ENCODE measurements at places on chromosomes 13 and 19.

DNA sequence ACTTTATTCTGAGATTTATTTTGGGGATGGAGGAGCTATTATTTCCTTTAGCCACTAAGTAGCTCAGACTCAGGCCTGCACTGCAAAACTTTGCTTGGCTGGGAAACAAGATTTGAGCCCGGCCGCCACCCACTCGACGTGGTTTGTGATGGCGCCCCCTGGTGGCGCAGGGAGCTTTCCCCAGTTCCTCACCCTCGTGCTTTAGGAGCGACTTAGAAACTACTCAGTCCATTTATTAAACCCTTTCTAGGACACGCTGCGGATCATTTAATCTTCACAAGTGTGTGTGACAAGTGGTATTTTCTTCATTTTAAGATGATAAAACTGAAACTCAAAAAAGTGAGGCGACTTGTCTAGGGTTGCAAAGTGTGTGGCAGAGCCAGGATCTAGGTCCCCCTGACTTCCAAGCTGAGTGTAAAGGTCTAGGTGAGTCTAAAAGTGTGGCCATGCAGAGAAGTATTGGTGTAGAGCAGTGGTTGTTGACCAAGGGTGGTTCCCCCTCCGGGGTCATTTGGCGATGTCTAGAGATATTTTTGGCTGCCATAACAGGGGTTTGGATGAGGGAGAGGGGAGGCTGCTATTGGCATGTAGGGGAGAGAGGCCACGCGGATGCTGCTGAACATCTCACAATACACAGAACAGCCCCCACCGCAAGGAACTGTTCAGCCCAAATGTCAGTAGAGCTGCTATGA is 2.2 kb downstream of the CXCL17 start:
- peak; percentile 12 for DNase-seq

DNA sequence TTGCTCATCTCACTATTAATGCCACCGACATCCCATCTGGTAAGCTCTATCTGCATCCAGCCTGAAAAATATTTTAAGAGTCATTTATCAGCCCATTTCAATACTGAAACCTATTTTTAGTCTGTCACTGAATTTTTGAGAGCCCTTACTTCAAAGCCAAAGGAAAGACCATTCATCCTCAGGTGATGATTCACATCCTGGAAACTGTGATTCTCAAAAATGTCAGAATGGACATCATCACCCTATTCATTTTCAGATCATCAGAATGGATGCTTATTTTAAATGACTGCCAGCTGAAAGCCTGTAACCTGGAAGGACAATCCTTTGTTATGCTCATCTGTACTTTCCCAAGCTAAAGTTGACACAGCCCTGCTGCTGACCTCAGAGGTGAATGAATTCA is 27.0 kb downstream of the TNFSF11 start:
- no peak for DNase-seq

DNA sequence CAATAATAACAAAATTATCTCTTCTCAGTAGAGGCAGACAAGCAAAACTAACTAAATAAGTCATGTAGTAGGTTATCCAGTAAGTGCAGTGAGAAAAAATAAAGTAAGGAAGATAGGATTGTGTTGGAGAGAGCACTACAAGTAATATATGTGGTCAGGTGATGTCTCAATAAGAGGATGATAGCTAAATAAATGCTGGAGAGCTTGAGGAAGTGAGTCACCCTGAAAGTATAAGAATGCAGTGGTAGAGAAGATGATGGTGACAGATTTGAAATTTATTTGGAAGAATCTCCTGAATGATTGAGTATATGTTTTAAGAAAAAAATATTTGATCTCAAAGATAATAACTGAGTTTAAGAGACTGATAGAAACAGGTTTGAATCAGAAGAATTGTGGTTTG is 152.2 kb upstream of the PRR20A start:
- no peak for DNase-seq

DNA sequence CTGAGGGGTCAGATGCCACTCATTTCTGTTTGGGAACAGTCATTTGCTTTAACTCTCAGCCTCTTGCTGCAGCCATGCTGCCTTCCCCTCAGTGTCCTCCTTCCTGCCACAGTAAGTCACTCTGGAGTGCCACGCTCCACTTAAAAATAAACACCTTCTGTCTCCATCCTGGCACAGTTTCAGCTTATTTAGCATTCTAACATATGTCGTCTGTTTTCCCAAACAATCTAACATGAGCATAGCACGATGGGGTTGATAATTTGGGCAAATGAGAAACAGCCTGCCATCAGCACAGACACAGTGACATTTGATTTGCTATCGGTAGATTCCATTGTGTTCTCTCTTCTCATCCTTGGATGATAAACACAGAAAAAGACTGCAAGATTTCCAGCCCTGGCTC is 768.6 kb downstream of the UQCRFS1 start:
- no peak for DNase-seq

DNA sequence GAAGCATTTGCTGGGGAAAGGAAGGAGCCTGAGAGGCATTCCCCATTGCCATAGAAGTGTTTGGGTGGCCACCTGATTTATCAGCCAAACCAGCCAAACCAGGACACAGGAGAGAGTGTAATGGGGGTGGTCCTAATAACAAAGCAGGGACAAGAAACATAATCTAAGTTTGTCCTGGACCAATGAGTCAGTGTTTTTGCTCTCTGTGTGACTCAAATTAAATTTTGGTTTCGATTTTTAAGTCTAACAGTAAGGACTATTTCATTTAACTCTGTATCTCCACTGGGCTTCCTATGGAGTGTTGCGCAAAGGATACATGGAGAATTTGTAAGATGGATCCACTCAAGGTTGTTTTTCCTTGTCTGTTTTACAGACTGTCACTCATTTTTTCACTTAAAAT is 19.5 kb upstream of the TRPC4 start:
- no peak for DNase-seq

DNA sequence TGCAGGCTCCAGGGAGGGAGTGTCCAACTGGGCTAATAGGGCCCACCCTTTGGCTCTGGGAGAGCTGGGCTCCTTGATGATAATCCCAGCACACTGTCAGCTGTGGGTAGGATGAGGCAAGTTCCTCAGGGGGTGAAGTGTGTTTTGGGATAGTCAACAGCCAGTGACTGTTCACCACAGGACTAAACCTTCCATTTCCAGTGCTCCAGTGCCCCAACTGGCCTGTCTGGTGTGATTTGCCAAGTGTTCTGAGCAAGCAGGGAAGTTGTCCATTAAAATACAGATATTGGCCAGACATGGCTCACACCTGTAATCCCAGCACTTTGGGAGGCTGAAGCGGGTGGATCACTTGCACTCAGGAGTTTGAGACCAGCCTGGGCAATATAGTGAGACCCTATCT is 150.9 kb downstream of the TM9SF2 start:
- no peak for DNase-seq

GRCh38 chr19:38512277-38512676 is 78.8 kb downstream of the RYR1 start:
- no peak for DNase-seq

- DNase-seq = no peak
Observed at GRCh38 chr19:13195678-13196077, 45.5 kb downstream of the IER2 start.

DNA sequence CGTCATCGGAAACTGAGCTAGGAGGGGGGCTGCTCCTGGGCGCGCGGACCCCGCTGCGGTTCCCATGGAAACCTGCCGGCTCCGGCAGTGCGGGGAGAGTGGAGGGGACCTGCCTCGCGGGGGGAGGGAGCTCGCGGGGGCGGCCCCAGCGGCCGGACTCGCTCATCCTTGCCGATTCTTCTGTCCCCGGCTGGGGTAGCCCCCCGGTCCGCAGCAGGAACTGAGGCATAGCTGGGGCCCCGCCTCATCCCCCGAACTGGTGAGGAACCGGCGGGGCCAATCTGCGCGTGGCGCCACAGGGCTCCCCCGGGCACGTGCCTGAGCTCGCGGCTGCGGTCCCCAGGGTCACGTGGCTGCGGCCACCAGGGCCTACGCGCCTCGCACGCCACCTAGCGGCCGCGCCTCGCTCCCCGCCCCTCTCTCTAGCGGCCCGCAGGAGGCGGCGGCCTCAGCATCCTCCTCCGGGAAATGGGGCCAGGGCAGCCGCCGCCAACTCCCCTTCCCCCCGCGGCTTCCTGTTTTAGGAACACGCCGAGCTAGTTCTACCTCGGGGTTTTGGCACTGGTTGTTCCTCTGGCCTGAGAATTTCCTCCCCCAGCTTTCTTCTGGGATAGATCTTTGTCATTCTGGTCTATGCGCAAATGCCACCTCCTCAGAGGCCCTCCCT is 1.7 kb upstream of the ELAVL3 start:
- DNase-seq = peak; percentile 65

DNA sequence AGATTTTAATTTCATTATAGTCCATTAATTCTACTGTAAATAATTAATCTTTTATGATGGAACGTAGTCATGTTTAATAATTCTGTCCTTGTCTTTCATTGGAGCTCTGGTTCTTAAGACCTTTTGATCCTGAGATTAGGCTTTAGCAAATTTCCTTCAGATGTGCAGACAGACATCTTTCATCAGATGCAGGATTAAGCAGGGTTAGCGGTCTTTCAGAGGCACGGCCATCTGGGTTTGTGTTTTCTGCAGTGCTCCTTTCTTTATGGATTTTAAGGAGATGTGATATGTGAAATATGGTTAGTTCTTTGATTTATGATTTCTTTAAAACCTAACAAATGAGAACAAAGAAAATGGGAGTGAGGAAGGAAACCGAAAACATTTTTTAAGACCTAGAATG is 643.9 kb upstream of the SGCG start:
- DNase-seq = no peak

DNA sequence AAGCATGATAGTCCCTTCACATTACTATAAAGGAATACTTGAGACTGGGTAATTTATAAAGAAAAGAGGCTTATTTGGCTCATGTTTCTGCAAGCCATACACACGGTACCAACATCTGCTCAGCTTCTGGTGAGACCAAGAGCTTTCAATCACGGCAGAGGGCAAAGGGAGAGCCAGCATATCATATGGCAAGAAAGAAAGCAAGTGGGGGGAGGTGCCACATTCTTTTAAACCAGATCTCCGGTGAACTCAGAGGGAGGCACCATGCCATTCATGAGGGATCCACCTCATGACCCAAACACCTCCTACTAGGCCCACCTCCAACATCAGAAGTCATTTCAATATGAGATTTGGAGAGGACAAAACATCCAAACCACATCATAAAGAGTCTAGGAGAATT is 20.3 kb downstream of the XPO4 start:
- DNase-seq = peak; percentile 24

DNA sequence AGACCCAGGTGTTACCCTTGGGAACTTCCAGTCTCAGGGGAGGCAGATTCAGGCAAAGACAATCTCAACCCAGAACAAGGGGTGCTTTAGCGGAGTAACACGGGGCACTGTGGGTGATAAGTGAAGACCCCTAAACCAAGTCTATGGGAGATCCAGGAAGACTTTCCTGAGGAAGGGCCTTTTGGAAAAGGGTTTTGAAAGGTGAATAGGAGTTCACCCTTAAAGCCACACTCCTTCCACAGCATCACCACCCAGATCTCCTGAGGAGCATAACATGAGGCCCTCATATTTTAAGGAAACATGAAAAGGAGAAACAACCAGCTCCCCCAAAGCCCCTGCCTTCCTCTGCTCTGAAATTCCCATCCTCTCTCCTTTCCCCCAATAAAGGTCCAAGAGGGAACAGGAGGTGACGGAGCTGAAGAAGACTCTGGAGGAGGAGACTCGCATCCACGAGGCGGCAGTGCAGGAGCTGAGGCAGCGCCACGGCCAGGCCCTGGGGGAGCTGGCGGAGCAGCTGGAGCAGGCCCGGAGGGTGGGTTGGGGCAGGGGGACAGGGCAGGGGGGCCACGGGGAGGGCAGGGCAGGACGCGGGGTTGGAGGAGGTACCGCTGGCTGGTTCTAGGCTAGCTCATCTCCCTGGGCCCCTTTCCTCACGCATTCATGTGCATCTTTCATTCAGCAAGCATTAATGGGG is 52.7 kb downstream of the KCNC3 start:
- no peak for DNase-seq

DNA sequence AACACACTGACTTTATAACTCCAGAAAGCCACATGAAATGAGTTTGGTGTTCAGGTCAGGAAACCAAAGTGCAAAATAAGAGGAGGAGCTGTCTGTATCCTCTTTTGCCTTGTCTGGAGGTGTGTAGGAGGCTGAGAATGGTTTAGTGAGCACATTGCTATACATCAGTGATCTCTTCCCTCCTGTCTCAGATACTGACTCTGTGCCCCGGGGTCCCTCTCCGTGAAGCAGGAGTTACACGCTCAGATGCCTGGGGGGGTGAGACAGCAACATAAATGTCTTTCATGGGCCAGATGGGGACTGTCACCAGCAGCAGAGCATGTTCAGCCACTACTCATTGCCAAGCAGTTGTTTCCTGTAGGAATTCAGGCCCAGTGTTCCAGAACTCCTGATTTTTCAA is 285.4 kb downstream of the ATP8A2 start:
- DNase-seq = no peak

GRCh38 chr19:14603990-14604387 is 21.1 kb downstream of the CLEC17A start:
- no peak for DNase-seq

- no peak for DNase-seq
Observed at GRCh38 chr13:39297664-39298171, 259.5 kb downstream of the NHLRC3 start.

GRCh38 chr19:21398851-21399250 is 1.9 kb downstream of the ZNF493 start:
- DNase-seq = no peak

GRCh38 chr19:14361824-14362223 is 19.4 kb upstream of the ADGRE5 start:
- DNase-seq = no peak

Measured in RCC 7860 (cell line).